Stimulated activated CD8-positive, alpha-beta memory T cell treated with anti-CD3 and anti-CD28 coated beads, Interleukin-15, amount 100 ng/mL, for 48 hours (primary cell): ENCODE measurements at places on chromosomes 4 and X.

DNA sequence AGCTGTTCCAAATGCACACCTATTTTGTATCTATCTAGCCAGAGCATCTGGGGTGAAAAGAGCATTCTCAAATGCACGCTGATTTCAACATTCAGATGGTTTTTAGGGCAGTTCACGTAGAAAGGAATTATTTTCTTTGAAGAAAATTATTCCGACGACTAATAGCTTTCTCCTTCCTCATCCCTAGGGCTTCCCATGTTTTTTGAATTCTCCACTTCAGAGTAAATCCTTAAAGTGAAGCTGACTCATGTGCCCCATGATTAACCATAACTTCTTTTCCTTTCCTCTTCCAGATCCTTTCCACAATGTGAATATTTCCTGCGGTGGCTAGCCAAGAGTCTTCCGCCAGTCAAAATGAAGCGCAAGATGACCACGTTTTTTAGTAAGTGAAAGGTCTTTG, 86.7 kb upstream of the PDHA1 start:
- DNase-seq = no peak

GRCh38 chr4:11698846-11699590, 270.3 kb upstream of the HS3ST1 start:
- DNase-seq = no peak

GRCh38 chr4:165393704-165394103, 14.9 kb downstream of the CPE start:
- no peak for DNase-seq

GRCh38 chr4:87589531-87589930, 18.8 kb upstream of the DSPP start:
- no peak for DNase-seq

DNA sequence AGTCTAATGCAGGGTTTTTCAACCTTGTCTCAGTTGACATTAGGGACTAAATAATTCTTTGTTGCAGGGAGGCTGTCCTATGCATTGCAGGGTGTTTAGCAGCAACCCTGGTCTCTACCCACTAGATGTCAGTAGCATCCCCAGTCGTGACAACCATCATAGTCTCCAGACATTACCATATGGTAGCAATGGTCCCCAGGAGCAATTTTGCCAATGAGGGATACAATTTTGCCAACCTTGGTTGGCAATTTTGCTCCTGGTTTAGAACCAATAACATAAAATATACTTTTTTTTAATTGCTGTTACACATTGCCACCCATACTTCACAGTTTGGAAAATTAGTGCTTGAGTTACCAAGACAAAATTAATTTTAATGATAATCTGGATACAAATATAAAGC, 6.0 kb downstream of the EREG start:
- no peak for DNase-seq

GRCh38 chr4:39900966-39901365, 76.7 kb downstream of the PDS5A start:
- DNase-seq = no peak

DNA sequence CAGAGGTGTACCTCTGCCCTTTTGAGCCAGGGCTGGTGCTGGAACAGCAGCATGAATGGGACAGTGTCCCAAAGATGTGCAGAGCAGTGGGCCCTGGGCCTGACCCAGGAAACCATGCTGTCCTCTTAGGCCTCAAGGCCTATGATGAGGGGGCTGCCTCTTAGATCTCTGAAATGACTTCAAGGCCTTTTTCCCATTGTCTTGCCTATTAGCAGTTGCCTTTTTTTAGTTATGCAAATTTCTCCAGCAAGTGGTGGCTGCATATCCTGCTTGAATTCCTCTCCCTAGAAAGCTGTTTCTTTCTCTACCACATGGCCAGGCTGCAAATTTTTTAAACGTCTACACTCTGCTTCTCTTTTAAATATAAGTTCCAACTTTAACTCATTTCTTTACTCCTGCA, 160.3 kb downstream of the CFAP299 start:
- DNase-seq = no peak
